Bronchial epithelial cell (primary cell): ENCODE measurements at places on chromosomes 11 and 22.

- no peak for DNase-seq
Measured at GRCh38 chr22:32076761-32077084, 33.7 kb downstream of the SLC5A1 start.

DNA sequence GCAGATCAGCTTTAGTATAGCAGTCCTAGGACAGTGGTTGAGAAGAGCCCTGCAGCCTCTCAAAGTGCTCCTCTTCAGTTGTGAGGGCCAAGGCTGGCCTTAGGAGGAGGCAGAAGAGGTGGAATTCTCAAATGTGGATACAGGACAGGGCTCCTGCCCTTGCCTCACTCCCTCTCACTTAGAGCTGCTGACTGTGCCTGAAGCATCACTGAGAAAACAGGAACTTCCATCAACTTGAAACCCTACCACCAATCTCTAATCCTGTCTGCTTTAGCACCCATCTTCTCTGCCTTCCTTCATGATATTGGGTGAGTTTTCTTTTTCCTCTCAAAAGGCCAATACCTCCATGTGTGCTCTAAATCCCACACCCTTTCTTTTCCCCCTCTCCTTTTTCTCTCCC lies 14.4 kb upstream of the UCP3 start:
- no peak for DNase-seq

DNA sequence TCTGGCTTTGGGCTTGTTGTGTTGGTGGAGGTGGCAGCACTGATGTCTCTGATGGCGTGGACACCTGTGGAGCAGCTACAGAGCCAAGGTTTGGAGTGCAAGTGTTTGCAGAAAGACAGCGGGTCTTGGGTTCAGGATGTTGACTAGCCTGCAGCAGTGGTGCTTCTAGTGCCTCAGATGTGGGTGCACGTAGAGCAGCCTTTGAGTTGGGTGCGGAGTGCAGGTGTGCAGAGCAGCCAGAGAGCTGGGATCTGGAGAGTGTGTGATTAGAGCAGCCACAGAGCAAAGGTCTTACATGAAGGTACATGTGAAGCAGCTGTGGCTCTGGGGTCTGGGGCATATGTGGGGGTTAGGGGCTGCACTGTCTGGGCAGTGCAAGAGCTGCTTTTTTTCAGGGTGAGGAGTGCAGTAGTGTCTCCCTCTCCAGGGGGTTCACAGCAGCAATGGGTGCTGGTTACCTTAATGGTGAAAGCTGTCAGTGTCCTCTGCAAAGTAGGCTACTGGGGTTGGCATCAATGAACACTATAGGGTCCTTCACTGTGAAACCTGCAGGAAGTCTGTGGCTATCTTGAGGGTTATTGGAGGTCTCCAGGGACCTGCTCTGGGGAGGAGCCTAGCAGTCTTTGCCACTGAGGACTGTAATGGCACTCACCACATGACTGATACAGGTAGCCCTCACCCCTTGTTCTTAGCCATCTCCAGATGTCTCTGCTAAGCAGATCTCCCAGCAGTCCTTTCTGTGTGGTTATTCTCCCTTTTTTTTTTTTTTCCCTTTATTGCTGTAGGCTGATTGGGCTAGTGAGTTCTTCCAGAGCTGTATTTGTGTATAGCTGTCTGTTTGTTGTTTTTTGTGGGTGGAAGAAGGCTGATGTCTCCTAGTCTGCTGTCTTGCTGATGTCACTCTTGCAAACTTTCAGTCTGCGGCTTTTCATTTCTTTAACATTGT lies 14.3 kb downstream of the BIRC2 start:
- DNase-seq, result no peak

GRCh38 chr11:28535677-28536076 lies 427.5 kb downstream of the METTL15 start:
- peak; percentile 87 for DNase-seq

DNA sequence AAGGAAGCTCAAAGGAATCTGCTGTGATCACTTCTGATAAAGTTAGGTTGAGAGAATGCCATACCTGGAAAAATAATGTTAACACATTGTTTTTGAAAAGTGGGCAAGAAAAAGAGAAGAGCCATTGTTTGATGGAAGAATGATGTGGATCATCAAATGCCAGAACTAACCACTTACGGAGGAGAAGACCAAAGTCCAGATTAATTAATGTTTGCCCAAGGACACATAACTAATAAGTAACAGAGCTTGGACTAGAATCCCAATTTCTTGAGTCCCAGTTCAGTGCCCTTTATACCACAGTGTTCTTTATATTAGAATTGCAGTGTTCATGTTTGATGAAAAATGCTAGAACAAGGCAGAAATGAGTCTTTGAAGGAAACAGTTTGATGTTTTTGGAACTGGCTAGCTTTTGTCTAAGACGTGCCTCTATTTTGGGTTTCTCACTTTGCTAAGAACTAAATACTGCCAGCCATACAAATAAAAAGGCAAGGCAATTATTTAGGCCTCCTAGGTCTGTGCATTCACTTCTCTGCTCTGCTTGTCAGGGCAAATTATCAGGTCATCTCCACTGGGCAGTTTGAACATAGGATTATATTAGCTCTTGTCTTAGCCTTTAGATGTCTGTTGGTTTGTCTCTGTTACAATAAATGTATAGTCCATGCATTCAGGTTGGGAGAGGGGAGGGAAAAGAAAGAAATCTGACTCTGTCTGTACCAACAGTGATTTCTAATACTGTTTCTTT lies 72.3 kb downstream of the TRIM44 start:
- DNase-seq, result no peak

GRCh38 chr11:9219572-9219971 lies 45.6 kb downstream of the DENND5A start:
- DNase-seq, result peak; percentile 12

DNA sequence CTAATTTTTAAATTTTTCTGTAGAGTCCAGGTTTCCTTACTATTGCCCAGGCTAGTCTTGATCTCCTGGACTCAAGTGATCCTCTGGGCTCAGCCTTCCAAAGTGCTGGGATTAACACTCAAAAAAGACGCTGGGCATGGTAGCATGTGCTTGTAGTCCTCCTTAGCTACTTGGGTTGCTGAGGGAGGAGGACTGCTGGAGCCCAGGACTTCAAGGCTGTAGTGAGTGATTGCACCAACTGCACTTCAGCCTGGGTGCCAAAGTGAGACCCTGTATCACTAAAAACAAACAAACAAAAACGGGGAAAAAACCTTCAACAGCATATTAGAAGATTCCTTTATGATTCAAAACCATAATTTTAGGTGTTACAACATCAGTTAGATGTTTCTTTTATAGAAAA lies 44.6 kb downstream of the RSF1 start:
- DNase-seq, result no peak

DNA sequence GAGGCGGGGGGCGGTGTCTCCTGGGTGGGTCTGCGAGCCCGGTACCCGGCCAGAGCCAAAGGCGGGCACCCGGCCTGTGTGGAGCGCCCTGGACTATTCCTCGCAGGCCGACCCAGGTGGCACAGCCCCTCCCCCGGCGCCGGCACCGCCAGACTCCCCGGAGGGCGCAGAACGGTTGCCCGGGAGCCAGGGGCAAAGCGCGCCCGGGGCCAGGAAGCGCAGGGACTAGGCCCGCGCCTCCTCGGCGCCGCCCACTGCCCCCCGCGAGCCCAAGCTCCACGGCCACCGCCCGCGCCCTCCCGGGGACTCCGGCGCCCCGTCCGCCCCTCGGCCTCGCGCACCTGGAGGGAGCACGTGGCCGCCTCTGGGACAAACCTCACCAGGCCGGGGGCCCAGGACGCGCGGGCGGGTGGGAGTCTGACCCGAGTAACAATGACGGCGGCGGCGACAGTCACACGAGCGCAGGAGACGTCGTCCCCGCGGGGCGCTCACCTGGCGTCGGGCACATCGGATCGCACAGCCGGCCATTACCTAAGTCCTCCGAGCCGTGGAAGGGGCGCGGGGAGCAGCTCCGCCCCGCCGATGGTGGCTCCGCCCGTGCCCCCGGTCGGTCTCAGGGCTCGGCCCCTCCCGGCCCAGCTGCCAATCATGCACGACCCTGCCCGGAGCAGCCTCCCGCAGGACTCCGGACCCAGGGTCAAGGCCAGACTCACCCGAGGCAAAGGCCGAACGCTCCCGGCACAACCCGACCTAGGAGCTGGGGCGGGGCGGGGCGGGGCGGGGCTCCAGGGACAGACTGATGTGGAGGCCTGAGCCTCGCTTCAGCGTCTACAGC lies 7.4 kb downstream of the PLXNB2 start:
- DNase-seq, result no peak

DNA sequence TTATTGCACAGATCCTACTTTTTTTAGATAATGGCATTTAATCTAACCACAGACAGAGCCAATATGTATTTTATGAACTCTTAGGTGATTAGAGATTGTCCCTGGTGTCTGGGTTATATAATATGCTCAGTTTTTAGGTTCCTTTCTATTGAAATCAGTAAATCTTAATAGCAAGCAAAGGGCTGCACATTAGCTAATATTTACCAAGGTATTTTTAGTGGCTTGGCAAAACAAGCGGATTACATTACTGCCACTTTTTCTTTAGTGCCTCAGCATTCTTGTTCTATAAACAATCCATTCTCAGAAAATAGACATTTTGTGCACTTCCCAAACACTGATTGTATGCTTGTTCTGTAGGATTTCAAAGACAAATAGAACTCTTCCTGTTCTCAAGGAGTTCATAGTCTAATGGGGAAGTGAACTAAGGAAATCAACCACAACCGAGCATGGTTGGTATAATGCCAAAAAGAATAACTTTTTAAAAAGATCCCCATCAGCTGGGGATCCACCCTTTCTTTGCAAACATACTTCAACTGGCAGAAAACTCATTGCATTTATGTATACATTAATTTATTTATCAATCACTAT lies 23.8 kb downstream of the KCNJ1 start:
- DNase-seq, result no peak

DNA sequence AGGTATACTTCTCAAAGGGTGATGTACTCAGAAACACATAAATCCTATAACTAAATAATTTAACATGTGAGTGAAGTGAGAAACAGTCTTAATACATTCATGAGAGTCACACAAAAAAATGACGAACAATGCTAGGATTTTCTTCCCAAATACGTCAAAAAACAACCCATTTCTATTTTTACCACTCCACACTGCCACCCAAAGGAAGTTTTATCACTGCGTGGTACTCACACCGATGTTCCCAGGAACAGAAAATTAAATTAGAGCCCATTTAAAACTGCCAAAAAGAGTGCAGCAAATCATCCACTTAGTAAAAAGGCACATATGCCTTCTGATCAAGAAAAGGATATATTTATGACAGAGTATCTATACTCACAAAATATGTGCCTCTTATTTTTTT lies 710.9 kb upstream of the FAT3 start:
- no peak for DNase-seq

DNA sequence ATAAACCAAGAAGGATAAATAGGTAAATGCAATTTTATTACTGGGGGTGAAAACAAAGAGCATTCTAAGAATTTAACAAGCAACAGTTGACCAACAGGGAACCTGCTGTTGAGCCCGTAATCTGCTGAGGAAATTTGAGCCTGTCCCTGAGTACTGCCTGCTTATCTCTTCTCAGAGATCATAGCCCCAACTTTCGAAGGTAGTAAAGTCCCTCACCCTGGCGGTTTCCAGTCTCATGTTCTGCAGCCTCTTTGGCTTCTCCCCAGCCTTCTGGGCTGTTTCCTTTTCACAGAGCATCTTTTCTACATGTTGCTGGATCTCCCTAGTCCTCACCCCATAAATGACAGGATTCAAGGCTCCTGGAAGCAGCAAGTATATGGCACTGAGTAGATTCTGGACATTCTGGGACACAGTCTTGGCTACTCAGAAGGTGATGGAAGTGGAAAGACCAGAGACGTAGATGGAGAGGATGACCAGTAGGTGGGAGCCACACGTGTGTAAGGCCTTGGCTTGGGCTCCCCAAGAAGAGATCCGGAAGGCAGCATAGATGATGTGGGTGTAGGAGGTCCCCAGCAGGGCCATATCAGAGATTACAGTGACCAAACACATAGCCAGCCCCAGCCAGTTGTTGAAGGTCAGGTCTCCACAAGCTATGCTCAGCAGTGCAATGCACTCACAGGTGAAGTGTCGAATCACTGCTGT lies 51.6 kb downstream of the RRM1 start:
- DNase-seq, result no peak

- DNase-seq, result peak; percentile 61
Measured at GRCh38 chr11:67379061-67380058, 6.0 kb upstream of the CLCF1 start.

DNA sequence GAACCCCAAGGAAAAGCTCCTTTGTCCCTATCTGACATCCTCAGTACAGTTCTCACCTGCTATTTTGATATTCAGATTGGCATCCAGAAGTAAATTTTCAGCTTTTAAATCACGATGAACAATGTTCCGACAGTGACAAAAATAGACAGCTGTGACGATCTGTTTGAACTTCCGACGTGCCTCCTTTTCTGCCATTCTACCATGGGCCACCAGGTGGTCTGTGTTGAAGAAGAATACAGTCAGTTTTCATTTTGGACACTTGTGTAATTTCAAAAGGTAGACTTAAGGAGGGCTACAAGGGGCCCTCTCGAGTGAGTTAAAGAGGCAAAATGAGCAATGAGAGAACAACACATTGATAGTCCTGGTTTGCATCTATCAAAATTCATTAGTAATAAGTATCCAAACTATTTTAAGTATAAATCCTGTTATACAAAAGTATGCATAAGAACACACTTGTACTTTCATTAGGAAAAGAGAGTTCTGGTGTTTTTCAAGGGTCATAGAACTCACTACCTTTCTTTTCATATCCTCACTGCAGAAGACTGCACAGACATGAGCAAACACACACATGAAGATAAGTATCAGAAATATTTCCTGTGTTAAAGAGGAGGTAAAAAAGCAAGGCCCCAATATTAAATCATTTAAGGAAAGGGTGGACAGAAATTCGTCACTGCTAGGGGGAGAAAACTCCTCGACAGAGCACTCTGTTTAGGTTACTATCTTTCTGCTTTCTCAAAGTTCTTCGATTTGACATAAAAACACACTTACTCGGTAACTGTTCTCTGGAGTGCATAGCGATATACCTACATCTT lies 89.9 kb upstream of the APOA1 start:
- no peak for DNase-seq

GRCh38 chr11:46331282-46331984 lies 15.8 kb upstream of the DGKZ start:
- no peak for DNase-seq
